ENCODE measurements at places on chromosomes 11 and 22.

DNA sequence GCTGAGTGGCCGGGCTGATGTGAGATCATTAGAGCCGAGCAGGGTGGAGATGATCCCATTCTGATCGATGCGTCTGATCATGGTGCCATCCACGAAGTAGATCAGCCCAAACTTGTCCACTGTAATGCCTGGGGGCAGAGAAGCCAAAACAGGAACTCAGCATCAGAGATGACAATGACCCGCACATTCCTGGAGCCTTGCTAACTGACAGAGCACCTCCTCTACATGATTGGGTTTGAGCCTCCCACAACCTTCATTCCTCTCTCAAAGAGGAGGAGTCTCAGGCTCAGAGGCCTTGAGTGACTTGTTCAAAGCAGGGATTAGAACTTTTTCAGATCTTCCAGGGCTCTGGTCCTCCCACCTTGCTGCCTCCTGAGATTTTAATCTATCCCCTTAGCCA is 133.7 kb upstream of the NARS2 start:
- DNase-seq: no peak

DNA sequence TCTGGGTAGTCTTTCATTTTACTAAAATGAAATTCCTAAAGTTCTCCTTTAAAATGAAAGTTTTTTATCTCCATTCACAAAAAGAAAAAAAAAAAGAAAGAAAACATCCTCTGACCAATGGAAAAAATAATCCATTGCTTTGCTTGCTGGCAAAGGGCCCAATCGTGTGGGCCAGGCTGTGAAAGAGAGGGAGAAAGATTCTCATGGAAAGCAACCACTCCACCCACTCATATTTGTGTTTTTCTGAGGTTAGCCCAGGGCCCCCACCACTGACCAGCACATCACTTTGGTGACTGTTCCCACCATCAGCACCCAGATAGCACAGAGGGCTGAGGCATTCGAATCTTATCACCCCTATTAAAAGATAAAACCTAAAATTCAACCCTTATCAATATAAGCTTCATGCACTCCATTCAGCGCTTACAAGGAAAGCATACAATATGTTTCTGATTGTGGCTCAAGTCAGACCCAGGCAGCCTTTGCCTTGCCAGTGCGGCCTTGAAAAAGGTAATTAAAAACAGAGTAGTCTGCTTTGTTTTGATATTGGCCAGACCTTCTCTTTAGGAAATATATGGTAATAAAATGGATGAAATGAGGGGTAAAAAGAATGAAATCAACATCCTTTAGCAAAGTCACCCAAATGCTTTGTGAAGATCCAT is 192.8 kb downstream of the ETS1 start:
- no peak for DNase-seq

DNA sequence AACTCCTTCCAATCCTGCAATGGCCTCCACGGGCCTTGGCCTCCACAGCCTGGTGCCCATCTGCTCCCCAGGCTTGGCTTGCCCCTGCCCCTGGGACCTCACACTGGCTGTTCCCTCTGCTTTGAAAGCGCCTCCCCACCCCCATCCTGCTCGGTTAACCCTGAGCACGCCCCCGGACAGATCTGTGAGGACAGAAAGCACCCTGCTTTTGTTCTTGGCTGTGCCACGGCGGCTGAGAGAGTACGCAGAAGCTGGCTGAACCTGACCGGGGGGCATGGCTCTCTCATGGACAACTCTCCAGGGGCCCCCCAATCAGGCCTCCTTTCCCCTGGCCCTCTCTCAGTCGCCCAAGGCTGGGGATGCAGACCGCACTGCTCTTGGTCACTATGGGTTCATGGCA is 20.2 kb upstream of the RASL10A start:
- DNase-seq: no peak

DNA sequence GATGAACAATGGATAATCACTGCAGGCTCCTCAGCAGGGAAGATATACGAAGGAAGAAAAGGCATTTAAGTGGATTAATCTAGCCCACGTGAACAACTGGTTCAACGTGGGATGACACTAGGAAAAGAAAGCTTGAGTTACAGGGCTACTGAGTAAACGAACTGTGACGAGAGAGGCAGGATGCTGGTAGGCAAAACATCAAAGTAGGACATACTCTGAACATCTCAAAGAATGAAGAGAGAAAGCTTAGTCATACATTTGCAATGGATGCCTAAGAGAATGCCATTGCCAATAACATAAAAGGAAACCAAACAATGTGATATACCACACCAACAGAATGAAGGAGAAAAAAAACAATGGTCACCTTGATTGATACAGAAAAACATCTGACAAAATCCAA is 12.9 kb downstream of the USP28 start:
- no peak for DNase-seq

- DNase-seq: no peak
These were observed 1.4 kb upstream of the KRTAP5-6 start for GRCh38 chr11:1695548-1696108.

DNA sequence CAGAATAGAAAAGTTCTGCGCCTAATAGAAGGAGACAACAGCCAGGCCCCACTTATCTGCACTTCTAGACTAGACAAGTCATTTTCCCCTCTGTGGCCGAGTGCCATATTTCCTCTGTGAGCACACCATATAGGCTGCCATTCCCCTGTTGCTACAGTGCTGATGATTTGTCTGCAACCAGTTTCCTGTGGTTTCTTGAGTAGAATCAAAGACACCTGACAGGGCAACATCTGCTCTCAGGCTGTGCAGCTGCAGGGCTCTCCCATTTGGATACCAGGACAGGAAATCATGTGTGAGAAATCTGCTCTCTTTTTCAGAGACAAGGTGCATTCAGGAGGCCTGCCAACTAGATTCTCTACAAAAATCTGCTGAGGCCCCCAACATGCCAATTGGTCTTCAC is 879.3 kb downstream of the DLG2 start:
- no peak for DNase-seq

- no peak for DNase-seq
These were observed 110.7 kb upstream of the VPREB1 start for GRCh38 chr22:22133910-22134309.

GRCh38 chr11:35815556-35816315 is 128.1 kb upstream of the LDLRAD3 start:
- DNase-seq: no peak

DNA sequence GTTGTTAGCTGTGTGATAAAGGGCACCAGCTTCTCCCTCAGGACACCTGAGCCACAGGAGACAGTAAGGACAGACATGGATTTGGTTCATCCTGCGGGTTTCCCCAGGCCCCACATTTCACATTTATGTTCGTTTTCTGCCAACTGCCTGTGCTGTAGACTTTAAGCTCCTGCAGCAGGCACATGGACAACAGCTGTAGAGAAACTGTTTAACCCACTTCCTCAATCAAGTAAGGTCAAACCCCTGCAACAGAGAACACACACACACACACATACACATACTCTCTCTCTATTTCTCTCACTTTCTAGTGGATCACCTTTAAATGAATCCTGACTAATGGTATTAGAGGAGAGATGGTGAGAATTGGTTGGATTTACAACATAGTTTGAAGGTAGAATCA is 90.7 kb downstream of the C11orf87 start:
- DNase-seq: no peak

- no peak for DNase-seq
These were observed 428.0 kb downstream of the TBC1D22A start for GRCh38 chr22:47190276-47190956.

GRCh38 chr11:106840947-106841346 is 177.3 kb downstream of the GUCY1A2 start:
- DNase-seq: no peak

- no peak for DNase-seq
These were observed 320.1 kb upstream of the DDI1 start for GRCh38 chr11:103716363-103716762.

DNA sequence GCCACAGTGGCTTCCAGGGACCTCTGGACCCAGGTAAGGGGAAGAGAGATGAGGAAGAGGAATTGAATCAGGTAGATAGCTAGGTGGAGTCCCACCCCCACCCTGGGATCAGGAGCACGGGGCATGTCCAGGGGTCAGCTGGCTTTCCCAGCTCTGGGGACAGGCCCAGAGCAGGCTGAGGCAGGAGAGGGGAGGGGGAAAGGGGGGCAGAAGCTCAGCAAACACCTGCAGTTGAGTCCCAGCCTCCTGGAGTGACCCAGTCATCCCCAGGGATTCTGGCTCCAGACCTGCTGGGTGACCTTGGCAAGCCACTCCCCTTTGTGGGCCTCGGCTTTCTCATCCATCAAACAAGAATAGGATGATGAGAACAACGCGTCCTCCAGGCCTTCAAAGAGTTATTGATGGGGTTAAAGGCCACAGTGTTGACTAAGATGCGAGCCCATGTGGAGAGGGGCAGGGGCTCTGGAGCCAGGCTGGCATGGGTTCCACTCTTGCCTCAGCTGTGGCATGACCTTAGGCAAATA is 16.0 kb downstream of the STARD10 start:
- DNase-seq: no peak

DNA sequence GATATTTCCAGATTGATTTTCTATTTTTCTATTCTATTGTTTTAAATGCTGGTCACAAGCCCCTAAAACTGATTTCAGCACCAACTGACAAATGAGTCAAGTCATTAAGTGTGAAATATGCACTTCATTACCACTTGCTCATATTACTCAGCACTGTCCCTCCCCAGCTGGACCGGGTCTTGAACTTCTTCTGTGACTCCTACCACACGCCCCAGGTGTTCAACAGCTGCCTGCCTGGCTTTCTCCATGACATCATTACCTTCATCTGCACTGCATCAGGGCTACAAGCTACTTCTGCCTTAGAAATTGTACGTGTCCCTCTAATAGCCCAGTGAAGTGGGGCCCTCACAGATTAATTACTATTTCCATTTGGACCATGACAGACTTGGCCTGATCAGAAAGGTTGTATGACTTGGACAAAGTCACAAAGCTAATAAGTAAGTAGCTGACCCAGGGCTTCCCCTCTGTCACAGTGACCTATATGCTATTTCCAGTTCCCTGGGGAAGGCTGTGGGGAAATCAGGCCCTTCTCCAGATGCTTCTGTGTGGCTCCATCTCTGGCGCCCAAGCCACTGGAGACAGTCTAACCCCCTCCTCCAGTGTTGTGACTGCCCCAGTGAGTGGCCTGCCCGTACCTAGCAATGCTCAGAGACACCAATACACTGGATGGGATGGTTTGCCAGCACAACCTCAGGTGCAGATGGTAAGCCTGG is 18.1 kb downstream of the TBC1D10A start:
- no peak for DNase-seq

DNA sequence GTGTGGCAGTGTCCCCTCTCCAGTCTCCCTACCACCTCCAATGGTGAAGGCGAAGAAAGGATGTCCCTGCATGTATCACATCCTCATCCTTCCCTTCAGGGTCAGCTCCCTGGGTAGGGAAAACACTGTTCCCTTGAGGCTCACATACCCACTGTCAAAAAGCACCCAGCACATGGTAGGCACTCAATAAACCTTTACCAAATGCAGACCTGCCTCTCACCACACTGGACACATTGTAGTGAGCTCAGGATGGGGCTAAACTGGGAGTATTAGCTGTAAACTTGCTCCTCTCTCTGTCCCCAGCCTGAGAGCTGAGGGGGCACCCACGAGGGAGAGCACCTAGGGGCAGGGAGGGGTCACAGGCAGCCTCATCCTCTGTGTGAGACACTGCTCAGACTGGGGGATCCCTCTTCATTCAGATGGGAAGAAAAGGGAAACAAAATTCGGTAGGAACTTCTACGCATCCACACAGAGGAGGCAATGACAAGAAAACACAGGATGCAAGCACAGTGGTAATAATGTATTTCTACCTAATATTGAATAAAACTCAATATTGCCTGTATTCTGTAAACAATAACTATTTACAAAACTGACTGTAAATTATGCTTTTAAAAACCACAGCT is 101.6 kb upstream of the TOP3B start:
- DNase-seq: no peak

- no peak for DNase-seq
These were observed 29.2 kb downstream of the RNF169 start for GRCh38 chr11:74777877-74778276.

- DNase-seq: peak; percentile 57
These were observed 616 bp downstream of the BTBD10 start for GRCh38 chr11:13462311-13462900.

GRCh38 chr11:101686514-101686913 is 102.7 kb upstream of the TRPC6 start:
- no peak for DNase-seq

All from T-helper 17 cell (primary cell).